Tibial artery (tissue), 4 donors: ENCODE measurements at places on chromosomes 13 and 19.

DNA sequence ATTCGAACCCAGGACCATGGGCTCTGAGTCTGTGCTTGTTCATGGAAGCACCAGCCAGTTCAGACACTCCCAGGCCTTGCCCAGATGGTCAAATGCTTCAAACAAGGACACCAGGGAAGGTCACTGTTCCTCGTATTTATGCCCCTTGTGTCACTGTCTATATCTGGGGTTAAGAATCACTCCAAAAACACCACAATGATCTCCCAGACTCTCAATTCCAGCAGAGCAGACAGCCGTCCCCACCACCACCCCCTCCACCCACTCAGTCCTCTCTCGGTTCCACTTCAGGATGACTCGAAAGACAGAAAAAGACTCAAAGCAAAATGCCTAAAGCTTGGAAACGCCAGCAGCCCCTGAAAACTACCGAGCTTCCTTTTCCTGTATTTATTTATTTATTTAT, 79.0 kb downstream of the INSR start:
- no peak for DNase-seq

DNA sequence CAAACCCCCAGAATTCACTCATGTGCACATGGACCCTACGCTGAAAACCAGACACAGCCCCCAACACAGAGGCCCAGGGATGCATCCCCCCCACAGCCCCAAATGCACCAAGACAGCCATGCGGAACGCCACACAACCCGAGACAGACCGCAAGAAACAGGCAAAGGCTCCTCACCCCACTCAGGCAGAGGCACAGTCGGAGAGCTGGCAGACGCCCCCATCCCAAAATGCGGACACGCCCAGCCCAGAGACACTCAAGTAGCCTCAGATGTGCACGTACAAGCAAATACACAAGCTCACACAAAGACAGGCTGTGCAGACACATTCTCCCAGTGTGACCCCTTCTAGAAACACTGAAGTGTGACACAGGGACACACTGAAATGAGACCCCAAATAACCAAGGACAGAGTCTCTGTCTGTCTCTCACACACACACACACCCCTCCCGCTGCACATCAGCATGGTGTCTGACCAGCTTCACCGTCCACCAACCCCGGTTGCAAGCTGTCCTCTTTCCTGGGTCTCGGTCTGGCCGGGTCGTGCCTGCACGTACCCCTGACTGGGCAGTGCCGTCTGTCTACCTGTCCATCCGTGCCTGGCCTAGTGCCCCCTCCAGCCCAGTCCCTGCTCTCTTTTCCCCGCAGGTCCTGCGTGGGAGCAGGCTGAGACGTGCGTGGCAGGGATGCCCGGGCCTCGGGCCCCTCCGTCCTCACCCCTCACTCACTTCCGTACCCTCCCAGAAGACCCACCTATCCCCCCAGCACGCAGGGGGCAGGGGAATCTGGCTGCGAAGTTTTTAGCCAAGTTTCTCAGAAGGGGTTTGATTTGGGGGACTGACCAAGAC, 16.1 kb downstream of the ERFL start:
- DNase-seq, result no peak

GRCh38 chr19:33781996-33782395, 14.7 kb upstream of the KCTD15 start:
- DNase-seq, result no peak

DNA sequence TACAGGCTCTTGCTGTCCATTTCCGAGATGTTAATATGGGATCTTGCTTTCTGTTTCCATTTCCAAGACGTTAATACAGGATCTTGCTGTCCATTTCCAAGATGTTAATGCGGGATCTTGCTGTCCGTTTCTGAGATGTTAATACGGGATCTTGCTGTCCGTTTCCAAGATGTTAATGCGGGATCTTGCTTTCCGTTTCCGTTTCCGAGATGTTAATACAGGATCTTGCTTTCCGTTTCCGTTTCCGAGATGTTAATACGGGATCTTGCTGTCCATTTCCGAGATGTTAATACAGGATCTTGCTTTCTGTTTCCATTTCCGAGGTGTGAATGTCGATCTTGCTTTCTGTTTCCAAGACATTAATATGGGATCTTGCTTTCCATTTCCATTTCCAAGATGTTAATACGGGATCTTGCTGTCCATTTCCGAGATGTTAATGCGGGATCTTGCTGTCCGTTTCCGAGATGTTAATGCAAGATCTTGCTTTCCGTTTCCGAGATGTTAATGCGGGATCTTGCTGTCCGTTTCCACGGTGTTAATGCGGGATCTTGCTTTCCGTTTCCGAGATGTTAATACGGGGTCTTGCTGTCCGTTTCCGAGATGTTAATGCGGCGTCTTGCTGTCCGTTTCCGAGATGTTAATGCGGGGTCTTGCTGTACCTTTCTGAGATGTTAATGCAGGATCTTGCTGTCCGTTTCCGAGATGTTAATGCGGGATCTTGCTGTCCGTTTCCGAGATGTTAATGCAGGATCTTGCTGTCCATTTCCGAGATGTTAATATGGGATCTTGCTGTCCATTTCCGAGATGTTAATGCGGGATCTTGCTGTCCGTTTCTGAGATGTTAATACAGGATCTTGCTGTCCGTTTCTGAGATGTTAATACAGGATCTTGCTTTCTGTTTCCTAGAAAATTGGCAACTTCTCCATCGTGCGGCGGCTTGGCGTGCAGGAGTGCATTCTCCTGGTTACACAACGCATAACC, 38.3 kb downstream of the PEX11G start:
- no peak for DNase-seq

DNA sequence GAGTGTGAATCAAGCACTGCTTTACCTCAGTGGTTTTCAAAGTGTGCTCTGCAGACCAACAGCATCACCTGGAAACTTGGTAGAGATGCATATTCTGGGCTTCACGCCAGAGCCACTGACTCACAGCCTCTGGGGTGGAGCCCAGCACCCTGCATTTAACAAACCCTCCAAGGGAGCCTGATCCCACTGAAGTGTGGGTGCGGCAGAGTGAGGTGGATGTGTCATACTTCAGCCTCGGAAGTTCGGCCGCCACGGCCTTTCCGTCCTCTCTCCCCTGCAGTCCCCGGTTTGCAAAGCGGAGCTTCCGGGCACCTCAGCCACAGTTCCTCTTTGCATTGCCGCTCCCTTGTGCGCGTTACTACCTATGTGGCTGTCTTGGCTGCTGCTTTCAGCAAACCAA, 33.3 kb upstream of the MICU2 start:
- DNase-seq, result no peak

GRCh38 chr13:32731576-32731975, 145.3 kb downstream of the PDS5B start:
- DNase-seq, result no peak

GRCh38 chr13:29740961-29741360, 109.5 kb downstream of the UBL3 start:
- DNase-seq, result no peak

DNA sequence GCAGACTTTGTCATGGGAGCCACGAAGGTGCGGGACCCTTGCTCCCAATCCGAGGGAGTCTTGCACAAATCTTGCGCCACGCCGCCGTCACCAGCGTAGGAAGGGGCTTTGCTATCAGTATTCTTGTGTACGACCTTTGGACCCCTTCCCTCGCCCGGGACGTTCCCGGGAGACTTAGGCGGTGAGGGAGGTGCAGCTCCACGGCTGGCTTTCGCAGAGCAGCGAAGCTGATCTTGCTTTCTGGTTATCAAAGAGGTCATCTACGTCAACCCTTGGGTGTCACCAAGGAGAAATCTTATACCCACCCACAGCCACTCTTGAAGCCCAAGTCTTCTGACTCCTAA, 583 bp downstream of the TECR start:
- DNase-seq, result no peak

DNA sequence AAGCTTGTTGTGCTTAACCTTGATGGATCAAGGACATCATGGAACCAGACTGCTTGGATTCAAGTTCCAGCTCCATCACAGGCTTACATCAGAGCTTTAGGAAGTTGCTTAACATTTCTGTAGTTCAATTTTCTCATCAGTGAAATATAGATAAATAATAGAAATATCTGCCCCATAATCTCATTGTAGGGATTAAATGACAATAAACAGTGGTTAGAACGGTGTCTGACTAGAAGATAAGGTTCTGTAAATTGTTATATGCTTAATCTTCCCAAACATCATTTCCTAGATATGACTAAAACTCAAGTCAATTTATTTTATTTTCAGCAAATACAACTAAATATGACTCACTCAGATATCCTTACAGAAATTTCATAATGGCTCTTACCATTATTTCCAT, 83.5 kb downstream of the SLITRK1 start:
- no peak for DNase-seq

DNA sequence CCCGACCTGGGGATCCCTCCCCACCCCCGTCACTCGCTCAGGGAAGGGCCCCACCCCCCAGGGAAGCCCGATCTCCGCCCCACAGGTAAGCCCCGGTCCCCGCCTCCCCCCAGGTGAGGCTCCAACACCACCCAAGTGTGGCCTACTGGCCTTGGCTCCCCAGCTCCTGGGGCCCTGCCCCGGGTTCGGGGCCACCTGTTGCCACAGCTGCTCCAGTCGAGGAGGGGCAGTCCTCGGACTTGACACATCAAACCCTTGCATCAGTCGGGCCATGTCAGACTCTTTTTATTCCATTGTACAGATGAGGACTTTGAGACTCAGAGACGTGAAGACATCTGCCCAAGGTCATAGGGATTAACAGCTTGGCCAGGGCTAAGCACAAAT, 512 bp downstream of the CC2D1A start:
- no peak for DNase-seq

GRCh38 chr13:75637181-75637750, 1.1 kb downstream of the LMO7 start:
- no peak for DNase-seq

DNA sequence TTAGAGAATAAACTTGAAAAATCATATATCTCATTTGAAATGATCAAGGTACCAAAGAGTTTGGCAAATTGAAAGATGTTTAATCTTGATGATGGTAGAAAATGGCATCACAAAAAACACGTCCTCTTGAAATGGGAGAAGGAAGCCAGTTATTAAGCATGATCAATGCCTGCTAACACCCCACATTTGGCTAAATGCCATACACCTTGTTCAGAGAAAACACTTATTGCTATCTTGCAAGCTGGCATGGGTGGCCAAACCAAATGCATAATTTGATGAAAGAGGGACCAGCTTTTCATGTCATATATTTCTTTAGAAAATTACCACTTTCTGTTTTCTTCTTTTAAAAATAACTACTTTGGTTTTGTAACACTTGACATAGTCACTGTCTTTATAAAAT, 141.3 kb downstream of the ZAR1L start:
- DNase-seq, result no peak

DNA sequence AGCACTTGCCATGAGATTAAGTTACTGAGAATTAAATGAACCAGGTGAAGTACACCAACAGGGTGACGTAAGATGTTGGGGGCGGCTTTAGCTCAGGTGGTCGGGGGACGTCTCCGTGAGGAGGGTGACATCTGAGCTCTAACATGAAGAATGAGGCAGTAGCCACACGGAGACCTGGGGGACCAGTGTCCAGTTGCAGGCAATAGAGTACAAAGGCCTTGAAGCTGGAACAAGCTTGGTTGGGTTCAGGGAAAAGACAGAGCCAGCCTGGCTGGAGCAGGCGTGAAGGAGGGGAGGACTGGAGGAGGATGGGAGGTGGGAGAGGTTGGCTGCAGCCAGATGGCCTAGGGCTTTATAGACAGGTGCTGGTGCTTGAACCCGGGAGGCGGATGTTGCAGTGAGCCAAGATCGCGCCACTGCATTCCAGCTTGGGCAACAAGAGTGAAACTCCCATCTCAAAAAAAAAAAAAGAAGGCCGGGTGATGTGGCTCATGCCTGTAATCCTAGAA, 1.6 kb downstream of the SPINT2 start:
- DNase-seq, result no peak

DNA sequence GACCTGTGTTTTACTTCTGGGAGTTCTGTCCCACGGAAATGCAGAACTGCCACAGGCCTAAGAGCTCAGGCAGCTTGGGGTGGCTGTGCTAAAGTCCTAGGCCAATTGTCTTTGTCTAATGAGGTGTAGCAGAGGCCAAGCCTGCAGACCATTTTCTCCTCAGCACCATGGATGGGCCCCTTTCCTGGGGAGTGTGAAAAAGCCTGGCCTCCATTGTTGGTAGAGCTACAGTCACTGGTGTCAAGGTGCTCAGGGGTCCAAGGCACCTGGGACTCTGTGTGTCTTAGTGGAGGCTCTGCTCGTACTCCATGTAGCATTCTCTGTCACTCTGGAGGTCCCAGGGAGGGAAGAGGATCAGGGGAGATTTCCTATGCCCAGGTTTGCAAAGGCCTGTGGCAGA, 329.6 kb downstream of the SLITRK5 start:
- no peak for DNase-seq

DNA sequence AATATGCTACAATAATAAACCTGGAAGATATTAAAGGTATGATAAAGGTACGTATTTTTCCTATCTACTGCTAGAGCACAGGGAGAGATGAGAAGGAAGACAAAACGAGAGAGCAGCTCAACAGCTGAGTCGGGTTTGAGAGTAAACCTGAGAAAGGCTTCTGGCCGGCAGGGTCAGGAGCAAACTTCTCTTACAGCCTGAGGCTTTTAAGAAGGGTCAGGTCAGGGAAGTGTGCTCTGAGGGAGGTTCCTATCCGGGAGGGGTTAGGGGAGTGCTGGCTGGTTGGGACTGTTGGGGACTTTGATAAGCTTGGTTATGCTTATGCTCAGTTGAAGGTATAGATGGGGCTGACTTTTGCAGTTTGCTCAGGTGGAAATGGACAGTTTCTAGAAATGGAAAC, 77.7 kb upstream of the PRR20A start:
- DNase-seq, result no peak

- no peak for DNase-seq
Measured at GRCh38 chr13:39254601-39255000, 216.3 kb downstream of the NHLRC3 start.

DNA sequence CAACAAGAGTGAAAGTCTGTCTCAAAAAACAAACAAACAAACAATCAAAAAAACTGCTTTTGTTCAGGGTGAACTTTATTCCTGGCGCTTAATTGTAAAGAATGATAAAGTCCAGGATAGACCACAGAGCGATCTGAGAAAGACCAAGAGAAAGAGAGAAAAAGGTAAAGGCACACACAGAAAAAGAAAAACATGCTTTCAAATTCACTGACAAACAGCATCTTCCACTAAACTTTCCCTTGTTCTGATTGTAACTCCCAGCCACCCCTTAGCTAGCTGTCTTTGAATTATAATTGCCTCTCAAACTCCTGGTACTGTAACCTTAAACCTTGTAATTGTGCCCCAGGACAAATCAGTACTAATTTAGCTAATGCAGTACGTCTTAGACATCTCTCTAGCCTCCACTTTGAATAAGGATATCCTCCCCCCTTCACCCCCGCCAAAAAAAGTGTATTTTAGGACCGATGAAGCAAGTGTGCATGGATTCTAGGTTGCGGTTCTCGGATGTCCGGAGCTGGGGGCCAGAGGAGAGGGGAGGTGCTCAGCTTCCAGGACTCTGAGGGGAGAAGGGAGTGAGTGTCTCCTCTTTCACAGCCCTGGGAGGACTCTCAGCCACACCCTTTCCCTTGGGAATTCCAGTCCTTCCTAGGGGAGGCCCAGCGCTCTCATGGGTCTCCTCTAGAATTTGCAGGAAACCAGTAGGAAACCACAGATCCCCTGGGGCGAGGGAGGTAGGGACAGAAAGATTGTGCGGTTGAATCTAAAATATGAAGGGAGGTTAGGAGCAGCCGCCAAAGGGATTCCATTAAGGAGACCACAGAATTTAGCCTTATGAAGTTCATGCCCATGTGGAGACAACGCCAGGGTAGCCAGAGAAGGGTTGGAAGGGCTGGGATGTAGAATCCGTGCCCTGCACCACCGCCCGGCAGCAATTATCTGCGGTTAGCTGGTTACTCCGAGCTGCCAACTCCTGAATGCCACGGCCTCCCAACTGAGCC, 19.7 kb downstream of the ZNF536 start:
- DNase-seq, result no peak
